ENCODE measurements at places on chromosomes 11 and 22. TPM values are rescaled to one million over a fixed set of nuclear protein-coding genes. Genes with fewer than 3 reads are reported as not detected.

- no peak for DNase-seq
Measured at GRCh38 chr22:40002935-40003715, 8.4 kb downstream of the FAM83F start.

DNA sequence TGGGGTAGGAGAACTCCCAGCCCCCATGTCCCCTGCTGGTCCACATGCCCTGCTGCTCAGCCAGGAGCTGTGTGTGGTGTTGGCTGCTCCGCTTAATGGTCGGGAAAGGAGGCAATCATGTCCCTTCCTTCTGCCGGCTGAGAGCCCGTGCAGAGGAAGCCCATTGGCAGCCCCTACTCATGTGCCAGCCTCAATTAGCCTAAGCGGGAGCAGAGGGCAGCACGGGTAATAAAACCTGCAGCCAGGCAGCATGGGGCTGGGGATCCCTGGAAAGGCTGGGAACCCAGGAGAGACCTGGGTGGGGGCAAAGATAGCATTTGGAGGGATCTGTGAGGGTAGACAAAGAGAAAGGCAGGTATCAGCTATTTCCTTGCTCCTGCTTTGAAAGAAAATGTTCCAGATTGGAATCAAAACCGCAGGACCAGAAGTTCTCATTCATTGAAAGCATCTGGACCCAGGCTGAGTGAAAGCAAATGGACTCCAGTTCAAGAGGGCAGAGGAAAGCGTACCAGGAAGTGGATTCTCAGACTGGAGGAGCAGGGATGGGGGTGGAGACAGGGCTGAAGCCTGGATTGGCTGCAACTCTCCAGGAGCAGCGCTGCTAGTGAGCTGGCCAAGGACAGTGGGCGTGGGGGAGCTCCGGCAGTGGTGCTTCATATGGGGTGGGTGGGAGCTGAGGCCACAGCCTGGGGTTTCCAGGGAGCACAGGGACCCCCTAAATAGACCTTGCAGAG lies 103.4 kb upstream of the NECTIN1 start:
- no peak for DNase-seq

DNA sequence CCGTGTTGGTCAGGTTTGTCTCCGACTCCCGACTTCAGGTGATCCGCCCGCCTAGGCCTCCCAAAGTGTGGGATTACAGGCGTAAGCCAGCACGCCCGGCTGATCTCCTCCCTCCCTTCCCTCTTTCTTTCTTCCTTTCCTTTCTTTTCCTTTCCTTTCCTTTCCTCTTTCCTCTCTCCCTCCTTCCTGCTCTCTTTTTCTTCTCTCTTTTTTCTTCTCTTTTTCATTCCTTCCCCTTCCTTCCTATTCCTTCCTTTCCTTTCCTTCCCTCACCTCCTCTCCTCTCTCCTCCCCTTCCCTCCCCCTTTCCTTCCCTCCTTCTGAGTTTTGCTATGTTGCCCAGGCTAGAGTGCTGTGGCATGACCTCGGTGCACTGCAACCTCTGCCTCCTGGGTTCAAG lies 3.9 kb upstream of the ZDHHC5 start:
- no peak for DNase-seq

YPEL4 gene
- 0.24 TPM for total RNA-seq

- DNase-seq: no peak
Measured at GRCh38 chr11:65851811-65852507, 6.0 kb downstream of the CFL1 start.

GRCh38 chr11:22199243-22199642 lies 6.4 kb downstream of the ANO5 start:
- DNase-seq: no peak

ARFGAP2 gene
- total RNA-seq: 77.4 TPM

DNA sequence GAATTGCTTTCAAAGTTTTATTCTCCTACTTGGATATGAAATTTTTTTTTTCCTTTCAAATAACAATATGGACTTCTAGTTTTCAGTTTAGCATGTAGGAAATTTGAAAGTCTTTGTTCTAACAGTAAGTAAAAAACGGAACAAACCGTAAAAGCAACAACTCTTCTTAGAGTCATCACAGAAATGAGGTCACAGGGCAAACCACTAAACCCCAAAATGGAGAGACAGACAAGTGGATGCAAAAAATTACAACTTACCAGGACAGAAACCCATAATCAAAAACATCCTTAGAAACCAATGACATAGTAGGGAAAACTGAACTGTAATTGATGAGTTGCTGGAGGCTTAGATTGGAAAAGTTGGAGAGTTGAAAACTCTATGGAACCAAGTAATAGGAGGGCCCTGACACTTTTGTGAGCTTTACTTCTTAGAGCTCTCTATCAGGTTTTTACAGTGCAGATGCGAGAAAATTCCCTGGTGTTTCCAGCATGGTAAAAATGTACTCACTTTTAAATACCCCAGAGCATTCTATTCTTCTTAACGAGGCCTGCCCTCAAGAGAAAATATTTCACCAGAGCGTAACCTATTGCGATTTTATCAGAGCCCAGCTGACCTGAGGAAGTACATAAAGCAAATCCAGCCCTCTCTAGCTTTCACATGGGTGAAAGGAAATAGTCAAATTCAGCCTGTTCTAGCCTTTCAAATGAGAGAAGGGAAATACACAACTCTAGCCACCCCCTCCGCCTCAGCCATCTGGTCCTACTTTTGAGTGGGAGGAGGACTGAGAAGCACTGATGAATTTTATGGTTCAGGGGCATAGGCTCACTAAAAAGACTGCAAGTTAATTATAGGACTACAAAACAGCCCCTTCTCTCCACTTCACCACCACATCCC lies 39.1 kb downstream of the CASP12 start:
- DNase-seq: no peak

TNNI2 gene
- 1.0 TPM for total RNA-seq

GRCh38 chr11:36485298-36486002 lies 24.6 kb downstream of the TRAF6 start:
- no peak for DNase-seq

DNA sequence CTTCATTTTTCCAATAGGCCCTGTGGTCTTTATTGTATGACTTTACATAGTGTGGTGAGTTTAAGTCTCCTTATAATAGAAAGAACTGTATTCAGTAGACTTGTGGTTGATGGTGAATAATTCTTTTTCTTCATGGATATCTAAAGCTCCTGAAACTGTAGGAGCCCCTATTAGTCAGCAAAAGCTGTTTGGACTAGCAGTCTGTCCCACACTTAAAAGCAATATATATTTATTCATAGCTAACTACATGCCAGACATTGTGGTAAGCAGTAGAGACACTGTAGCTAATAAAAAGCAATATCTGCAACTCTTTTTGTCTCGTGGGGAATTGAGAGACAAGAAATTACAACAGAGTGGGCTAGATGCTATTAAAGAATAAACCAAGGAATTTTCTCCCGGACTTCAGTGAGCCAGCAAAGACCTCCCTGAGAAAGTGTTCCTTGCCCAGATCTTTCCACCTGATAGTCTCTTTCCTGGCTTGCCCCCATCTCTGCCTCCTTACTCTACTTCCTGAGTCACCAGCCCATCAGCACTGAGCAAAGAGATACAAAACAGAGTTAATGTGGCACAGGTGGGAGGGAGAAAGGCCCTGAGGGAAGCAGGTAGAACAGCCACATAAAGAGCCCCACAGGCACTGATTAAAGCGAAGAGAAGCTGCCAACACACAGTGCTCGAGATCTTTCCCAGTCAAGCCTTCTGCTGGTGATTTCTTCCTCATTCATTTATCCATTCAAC lies 1.4 kb upstream of the OR52W1 start:
- no peak for DNase-seq

BSX gene
- total RNA-seq: not detected

DNA sequence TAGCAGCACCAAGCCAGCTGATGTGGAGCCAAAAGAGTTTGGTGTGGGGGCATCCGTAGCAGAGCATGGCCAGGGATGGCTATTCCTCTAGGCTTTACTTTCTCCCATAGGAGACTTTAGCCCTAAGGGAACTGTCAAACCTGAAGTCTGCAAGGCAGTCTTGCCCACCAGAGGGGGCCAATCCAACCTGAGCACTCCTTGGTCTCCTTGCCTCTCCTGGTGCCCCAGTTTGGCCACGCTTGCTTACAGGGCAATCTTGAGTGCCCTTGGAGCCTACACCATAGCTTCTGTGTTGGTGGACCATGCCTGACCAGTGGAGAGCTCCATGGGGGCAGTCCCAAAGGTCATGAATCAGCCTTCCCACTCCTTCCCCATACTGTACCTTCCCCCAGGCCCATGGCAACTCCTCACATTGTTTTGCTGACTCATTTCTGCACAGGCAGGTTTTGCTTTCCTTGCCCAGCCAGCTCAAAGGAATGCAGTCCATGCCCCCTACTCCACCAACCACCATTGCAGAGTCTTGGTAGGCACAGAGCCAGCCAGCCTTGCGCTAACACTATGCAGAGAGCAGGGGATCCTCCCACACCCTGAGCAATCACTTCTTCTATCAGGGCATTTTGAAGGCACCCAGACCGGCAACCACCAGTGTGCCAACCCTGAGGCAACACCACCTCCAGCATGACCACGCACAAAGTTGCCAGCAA lies 1421.2 kb upstream of the RAG2 start:
- DNase-seq: no peak

GRCh38 chr22:38038890-38039812 lies 18.1 kb upstream of the PICK1 start:
- no peak for DNase-seq

DNA sequence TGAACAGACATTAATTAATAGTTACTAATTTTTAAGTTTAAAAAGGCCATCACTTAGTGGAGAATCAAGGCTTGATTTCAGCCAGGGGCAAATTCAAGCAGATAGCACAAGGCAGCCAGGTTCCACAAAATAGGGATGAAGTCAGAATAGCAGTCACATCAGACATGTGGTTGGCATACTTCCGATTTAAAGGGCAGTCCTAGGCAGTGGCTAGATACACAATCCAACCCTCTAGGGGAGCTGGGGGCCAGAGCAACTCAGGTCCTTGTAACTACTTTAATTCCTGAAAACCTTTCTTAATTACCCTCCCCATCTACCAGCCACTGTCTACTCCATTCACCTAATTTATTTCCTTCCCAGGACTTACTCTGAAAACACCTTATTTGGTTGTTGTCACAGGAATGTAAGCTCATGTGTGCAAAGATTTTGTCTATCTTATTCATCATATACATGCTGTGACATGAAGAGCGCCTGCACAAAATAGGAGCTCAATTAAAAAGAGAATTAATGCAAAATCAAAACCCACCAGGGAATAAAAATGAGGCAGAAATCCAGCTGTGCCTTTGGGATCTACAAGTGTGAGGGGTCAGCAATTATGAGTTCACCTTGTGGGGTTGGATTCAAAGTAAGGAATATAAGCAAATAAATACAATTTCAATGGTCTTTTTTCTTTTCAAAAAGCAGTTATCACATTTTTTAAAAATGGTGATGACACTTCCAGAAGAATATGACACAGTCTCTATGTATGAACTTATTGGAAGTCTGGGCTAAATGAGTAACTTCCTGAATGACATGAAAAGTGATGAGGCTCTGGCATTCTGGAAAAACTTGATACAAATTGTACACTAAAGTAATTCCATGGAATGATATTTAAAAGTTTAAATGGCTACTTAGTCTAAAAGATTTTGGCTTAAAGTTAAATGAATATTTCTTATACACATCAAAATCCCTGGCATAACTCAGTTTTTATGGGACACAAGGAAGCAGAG lies 53.8 kb downstream of the COPB1 start:
- no peak for DNase-seq

GRCh38 chr11:113874581-113875233 lies 665 bp downstream of the USP28 start:
- DNase-seq: no peak

DNA sequence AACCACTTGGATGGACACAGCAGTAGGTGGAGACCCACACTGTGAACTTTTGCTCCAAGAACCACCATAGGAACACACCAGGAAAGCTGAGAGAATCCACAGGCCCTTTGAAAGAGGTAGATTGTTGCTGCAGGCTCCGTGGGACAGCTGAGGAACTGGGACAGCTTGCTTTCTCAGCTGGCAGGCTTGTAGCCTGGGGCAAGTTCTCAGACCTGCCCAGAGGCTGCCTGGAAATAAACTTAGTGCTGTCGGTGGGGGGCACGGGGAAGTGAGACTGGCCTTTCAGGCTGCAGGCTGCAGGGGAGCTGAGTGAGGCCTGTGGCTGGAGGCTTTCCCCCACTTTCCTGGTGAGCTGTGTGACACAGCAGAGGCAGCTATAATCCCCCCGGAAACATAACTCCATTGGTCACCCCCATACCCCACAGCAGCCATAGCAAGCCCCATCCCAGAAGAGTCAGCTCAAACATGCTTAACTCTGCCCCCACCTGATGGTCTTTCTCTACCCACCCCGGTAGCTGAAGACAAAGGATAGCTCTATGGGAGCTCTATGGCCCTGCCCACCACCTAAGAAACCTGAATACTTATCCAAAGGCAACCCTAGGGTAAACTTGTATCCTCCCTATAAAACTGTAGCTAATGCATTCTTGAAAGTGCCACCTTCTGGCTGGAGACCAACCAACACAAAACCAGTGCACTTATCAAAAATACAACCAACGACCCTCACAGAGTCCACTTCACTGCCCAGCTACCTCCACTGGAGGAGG lies 21.4 kb upstream of the ACRV1 start:
- DNase-seq: no peak

SNX15 gene
- 30.0 TPM for total RNA-seq

GLB1L3 gene
- not detected for total RNA-seq

DNA sequence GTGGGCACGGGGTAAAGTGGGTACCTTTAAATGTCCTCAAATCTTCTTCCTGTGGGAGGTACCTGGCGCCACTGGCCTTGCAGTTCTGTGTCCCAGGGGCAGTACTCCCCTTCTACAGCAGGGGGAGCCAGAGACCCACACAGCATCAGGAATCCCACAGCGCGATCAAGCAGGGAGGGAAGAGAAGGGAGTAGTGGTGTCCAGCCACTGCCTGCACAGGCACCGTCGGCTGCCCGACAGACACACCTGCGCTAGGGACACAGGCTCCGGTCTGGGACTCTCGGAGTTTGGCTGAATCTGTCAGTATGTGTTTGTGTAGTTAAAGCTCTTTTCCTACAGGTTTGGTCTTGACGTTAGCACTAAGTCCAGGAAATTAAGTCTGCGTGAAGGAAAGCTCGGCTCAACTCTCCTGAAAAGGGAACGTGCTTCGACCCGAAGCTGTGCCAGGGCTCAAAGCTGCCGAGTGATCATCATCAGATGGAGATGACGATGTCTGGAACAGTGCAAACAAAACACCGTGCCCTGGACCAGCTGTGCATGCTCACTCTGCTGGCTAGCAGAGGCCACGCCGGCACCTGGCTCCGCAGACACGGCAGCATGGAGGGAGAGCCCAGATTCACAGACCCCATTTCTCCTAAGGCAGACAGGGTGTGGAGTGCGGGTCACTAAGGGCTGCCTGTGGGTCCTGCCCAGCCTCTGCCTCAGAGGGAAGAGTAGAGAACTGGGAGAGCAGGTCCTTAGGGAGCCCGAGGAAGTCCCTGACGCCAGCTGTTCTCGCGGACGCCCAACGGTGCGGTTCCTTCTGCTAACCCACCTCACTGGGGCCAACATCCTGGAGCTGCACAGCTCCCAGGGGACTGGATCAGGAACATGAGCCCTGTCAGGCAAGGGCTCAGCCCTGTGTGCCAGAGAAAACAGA lies 56.0 kb upstream of the BID start:
- DNase-seq: peak; percentile 94

DNA sequence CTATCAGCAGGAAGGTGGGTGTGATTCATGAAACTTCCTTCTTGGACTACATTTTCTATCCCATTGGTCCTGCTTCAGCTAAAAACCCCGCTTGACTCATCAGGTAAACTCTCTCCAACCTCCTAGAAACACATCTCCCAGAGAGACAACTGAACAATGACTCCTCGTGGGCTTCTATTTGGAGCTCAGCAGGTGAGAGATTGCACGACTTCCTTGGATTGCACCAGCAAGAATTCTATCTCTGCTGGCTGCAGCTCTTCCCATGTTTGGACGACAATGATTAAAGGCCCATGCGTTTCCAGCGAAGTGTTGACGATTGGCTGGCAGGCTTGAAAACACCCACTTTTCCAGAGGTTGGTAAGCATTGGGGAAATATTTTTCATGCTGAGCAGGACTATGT lies 216.1 kb upstream of the NTM start:
- no peak for DNase-seq
